AG09319 (cell line): ENCODE measurements at places on chromosomes 7 and 10.
A peak's percentile ranks its signal among the peaks of the same experiment; 100 is the strongest.

DNA sequence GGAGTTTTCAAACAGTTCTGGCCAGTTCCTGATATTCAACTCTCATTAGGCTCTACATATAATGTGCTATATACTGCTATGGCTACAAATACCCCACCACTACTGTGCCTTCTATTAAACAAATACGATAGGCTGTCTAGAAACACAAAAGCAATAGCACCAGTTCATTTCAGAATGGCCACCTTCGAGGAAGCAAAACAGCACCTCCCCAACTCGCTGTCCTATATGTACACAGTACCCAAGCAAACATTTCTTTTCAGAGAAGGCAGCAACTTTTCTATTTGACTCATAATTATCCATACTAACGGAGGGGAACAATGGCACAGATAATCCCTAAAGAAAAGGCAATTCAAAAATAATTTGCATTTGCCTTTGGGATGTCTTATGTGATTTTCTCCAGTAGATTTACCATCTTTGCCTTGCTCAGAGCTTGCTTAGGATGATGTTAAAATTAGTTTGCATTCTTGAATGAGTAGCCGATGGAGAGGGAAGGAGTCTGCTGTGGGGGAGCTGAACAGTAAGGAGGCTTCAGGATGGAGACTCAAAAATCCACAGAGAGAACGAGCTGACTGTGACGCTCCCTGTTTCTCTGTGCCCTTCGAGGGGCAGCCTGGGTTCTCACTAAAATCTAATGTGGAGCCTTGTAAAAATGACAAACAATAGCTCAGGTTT is 218.7 kb downstream of the FANK1 start:
- no peak for DNase-seq

DNA sequence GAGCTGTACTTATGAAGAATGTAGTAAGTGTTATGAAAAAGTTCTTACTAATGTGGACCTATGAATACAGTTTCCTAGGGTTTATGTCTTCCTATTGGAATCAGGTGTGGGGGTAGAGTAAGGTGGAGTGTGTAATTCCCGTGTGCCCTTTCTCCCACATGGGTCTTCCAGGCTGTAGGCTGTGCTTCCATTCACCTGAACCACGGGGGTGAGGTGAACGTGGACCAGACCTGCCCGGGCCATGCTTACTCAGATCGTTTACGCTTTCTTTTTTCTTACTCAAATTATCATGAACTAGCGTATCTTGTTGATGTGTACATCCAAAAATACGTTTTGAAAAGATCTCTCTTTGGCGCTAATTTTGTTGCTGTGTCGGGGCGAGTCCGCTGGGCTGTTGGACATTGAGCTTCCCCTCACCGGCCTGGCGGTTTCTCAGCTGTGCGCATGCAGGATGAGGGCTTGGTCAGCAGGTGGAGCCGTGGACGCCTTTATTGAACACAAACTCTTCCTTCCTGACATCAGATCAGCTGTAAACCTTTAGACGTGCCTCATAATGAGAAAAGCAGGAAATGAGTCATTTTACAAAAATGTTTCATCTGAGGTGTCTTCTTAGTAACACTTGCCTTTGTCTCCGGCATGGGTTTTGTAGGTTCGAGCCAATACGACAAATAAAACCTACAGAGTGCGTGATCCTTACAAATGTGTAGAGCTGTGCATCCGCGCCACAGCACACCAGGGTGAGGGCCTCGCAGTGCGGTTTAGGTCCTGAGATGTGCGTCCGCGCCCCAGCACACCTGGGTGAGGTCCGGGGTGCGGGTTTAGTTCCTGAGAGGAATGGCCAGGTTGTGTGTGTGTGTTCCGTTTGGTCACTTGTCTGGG is 53.8 kb downstream of the WDR37 start:
- DNase-seq: no peak

DNA sequence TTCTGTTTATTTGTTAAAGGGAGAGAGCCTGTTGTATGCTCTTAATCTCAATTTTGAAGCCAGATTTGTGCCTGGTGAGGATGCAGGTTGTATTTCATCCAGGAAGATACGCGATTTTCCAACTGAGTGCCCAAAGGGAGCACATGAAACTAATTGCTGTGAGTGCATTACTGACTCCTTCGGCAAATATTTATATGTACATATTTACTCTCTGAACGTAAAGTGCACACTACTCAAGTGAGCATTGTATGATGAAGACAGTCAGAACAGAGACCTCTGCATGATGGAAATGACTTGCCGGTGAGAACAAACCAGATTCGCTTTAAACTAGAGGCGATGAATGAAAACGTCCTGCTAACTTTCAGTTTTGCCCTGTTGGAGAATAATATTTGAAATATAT is 130.1 kb downstream of the MALRD1 start:
- DNase-seq: no peak

- DNase-seq: no peak
Observed at GRCh38 chr7:140646931-140647647, 6.5 kb upstream of the DENND2A start.

DNA sequence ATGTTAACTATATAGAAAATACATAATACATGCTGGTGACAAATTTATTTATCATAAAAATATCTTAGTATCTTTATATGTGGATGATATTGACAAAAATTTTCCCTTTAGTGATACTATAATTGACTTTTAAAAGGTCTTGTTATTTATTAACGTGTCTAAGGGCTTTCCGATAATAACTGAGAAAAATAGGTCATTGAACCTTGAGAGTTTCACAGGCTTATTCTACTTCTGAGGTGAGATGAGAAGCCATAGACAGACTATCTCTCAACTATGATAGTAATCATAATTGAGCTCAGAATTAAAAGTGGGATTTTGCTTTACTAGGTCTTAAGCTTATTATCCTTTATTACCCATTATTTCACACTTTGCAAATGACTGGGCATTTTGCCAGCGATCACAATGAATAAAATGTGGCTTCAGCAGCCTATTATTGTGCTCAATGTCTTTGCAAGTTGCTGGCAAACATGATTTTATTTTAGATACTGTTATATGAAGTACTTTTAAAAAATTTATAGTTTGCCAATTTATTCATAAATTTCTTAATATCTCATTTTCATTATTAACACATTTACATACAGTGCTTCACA is 574.5 kb downstream of the ZWINT start:
- DNase-seq: no peak

DNA sequence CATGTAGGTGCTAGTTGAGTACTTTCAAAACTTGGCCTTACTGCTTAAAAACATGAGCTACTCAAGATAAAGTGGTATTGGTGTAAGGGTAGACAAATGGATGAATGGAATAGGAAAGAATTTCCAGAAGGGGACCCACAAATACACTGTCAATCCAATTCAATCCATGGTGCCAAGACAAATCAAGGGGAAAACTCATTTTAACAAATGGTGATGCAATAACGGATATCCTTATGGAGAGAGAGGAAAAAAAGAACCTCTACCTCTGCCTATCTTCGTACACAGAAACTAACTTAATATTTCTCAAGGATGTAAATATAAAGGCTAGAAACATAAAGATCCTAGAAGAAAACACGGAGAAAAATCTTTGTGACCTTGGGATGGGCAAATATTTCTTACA is 123.8 kb upstream of the RSU1 start:
- DNase-seq: no peak

DNA sequence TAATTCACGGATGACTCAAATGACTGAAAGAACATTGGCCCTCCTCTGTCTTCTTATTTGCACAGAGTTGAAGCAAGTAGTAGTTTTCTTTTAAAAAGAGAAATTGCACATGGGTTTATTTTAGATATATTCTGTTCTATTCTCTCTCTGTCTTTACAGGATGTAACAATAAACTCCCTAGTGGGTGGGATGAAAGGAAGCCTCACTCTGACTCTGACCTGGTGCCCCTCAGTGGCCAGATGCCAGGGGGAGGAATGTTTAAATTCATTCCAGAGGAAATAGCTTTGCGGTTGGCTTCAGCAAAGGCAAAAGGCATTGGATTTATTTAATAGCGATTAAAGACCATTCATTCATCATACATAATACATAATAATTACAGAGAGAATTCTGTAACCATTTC is 156.4 kb upstream of the MTPN start:
- DNase-seq: no peak

GRCh38 chr7:45296748-45297147 is 139.2 kb downstream of the RAMP3 start:
- no peak for DNase-seq

DNA sequence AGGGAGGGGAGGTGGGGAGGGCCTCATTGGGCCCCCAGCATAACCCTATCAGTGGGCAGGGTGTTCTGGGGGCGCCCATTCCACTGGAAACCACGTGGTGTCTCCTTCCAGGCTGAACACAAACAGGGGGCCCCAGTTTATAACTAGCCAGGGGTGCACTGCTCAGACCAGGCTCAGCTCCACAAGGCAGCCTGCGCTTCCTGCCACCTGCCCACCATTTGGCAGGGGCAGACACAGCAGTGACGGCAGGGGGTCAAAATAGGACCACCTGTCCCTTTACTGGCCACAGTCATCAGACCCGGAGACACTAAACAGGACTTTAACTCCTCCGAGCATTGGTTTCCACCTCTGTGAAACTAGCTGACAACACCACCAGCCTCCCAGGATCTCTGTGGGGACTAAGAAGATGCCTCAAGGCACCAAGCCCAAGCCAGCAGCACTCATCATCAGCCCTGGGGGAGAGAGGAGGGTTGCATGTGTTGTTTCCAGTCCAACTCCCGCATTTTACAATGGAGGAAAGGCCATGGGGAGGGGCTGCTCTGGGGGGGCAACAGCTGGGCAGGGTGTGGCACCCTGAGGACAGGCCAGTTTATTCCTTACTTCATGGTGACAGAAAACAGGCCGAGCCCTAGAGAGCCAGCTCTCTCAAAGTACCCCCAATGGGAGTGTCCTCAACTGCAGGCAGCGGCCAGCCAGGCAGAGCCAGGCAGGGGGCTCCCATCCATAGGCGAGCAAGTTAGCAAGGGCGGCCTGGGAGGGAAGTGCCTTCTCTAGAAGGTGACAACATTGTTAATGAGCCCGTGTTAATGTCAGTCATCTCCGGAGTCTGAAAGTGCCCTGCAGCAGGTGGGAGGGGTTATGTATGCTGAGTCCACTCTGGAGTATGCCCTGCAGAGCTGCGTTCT is 127.6 kb downstream of the TNS3 start:
- no peak for DNase-seq

- DNase-seq: no peak
Observed at GRCh38 chr7:922334-923107, 32.0 kb downstream of the ADAP1 start.

- no peak for DNase-seq
Observed at GRCh38 chr7:19465861-19466260, 243.0 kb downstream of the POLR1F start.

- no peak for DNase-seq
Observed at GRCh38 chr7:29607889-29608288, 44.3 kb downstream of the PRR15 start.

DNA sequence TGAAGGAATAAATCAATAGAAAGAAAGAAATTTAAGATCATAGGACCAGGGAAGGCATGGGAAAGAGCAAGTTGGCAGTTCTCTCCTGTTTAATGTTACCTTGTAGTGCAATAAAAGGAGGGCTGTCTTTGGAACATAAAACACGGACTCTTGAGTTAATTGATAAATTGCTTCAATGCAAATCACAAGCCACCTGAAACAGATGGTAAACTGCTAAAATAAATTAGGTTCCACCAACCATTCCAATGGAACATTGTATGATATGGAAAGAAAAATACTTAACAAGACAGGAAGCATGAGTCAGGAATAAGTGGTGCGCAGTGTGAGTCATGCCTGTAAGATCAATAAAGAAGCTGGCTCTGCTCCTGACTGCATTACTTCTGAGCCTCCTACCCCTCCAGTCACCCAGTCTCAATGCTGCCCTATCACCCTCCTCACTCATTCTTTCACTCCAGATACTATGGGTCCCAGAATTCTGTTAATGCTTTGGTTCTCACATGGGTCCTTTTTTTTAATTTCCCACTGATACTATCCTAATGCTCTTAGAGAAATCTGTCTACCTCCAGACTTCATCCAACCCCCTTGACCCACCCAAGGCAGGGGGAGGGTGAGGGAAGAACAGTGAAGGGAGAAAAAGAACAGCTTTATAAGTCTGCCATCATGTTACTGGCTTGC is 78.9 kb downstream of the LRRC17 start:
- DNase-seq: peak; percentile 66

DNA sequence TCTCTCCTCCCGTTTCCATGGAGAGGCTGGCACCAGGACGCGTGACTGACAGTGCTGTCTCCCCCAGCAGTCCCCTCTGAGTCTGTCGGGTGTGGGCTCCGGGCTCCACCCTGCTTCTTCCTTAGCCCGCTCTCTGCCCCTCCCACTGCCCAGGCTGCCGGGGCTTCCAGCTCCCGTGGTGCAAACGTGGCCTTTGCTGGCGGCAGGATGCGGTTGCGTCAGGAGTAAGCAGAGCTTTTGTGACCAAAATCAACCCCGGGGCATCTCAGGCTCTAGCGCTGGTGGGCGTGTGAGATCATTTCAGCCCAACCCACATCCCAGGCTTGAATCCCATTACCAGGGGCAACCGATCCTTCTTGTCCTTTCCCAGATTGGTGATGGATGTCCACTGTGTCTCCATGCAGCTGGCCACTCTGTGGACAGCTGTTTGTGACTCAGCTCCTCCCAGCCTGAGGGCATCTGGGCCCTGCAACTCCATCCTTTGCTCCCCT is 28.2 kb downstream of the PTPRE start:
- peak; percentile 29 for DNase-seq

DNA sequence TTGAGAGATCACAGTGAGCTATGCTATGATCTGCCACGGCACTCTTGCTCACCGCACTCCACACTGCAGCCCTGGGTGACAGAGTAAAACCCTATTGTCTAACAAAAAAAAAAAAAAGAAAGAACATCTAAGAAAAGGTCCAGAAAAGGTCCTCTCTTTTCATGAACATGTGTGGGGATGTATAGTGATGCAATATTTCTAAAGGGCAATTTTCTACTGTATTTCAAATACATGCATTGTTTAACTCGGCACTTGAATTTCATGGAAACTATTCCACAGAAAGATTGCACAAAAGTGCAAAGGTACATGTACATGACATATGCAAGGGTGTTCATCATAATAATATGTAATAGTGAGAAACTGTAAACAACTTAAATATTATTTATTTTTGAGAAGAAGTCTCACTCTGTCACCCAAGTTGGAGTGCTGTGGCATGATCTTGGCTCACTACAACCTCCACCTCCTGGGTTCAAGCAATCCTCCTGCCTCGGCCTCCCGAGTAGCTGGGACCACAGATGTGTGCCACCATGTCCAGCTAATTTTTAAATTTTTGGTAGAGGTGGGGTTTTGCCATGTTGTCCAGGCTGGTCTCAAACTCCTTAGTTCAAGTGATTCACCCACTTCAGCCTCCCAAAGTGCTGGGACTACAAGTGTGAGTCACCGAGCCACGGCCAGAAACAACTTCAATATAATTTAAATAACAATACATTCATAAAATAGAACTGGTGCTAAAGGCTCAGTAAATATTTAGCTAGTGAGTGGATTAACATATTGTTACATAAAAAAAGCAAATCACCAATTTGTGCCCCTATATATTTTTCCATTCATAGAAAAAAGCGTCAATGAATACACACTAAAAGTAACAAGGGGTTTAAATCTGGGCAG is 1.3 kb upstream of the PPRC1 start:
- no peak for DNase-seq

GRCh38 chr7:25839084-25839769 is 312.8 kb upstream of the NFE2L3 start:
- no peak for DNase-seq

GRCh38 chr7:75604408-75604807 is 112.3 kb downstream of the SPDYE5 start:
- no peak for DNase-seq

- DNase-seq: no peak
Observed at GRCh38 chr10:52755297-52756062, 17.1 kb downstream of the MBL2 start.
